NCI-H1417 treated with DMSO at 0.1 percent for 48 hours (cell line): ENCODE measurements at places on chromosomes 6 and 20.

- no peak for DNase-seq
These were observed 32.4 kb downstream of the THBS2 start for GRCh38 chr6:169221264-169221663.

DNA sequence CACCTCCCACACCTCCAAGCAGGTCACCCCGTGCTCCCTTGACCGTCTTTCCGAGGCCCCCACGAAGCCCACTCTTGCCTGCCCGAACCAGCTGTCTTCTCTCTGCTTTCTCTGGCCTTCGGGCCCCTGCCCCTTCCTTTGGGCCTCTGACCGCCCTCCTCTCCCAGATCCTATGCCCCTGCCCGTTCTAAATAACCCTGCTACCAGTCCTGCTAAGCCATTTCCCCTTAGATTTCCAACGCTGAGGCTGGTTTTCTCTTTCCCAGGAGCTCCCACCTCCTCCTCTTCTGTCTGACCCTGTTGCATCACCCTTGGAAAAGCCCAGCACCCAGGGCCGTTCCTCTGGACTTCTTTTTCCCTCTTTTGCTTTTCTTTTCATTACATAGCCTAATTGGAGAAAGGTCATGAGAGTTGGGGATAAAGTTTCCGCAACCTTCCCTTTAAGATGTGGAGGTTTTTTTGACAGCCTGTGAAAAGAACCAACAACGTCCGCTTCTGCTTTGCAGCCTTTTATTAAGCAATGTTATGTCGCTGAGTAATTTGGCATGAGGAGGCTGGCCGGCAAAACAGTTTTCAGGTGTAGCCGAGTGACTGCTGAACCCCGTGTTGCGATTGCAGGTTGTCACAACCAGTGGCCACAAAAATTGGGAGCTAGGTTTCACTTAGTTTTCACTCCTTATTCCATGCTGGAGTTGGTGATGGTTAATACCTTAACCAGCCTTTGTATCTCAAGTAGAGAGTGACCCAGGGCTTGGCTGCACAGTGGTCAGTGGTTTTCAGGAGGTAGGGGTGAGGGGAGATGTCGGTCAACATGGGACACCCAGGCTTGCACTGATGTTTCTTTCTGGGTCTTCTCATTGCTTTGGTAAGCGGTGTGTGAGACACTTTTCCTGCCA is 970 bp downstream of the BLTP3A start:
- no peak for DNase-seq

- DNase-seq: no peak
These were observed 740.9 kb downstream of the FRK start for GRCh38 chr6:115319823-115320222.

GRCh38 chr6:134164300-134164699 is 111.9 kb upstream of the SLC2A12 start:
- no peak for DNase-seq

DNA sequence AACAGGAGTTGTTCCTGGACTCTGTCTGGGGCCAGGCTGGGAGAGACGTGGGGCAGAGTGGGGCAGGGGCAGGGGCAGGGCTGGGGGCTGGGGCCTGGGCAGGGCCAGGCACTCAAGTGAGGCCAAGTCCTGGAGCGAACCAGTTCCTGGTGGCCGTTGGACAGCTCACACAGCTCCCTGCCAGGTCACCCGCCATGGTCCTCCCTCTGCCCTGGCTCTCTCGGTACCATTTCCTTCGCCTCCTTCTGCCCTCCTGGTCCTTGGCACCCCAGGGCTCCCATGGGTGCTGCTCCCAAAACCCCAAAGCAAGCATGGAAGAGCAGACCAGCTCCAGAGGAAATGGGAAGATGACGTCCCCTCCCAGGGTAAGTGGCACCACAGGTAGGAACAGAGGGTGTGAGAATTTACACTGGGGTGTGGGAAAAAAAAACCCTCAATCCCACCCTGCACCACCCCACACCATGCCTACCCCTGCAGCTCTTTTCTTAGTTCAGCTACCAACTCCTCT is at the start of gene MCCD1:
TSS of gene MCCD1 (plus strand) at position 142 of the 508 bp plus-strand sequence. CDS start at position 195, 53 bp downstream.
- DNase-seq: no peak

GRCh38 chr6:108288742-108289141 is 6.1 kb upstream of the AFG1L start:
- DNase-seq: no peak

DNA sequence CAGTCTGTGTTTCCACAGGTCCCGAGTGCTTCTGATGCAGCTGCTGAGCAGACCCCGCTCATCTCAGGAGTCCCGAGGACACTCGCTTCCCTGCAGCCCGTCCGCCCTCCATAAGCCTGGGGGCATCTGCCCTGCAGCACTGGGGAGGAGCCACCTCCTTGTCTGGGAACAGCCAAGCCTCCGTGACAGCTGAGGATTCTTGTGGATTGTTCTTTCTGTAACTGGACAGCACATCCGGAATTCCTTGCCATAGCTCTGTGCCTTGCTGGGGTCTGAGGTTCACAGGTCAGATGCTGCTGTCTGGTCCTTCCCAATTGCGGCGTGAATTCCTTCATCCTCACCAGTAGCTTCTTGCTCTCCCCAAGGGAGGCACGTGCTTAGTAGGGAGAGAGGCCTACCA is 38.4 kb upstream of the FNDC1 start:
- DNase-seq: no peak

DNA sequence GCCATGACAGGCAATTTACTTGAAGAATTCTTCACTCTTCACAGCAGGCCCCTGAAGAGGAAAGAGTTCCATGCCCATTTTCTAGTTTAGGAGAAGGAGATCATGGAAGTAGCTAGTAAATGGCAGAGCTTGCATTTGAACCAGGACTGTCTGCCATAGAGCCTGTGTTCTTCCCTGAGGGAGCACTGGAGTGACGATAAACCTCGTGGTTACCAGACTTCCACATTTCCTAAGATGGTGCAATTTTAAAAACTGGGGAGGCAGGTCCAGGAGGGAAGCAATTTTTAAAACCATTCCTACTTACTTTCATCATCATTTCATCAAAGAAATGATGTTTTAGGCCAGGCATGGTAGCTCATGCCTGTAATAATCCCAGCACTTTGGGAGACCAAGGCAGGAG is 36.8 kb downstream of the STK35 start:
- DNase-seq: no peak

- DNase-seq: peak; percentile 57
These were observed 80.7 kb upstream of the CNKSR3 start for GRCh38 chr6:154591234-154591633.

DNA sequence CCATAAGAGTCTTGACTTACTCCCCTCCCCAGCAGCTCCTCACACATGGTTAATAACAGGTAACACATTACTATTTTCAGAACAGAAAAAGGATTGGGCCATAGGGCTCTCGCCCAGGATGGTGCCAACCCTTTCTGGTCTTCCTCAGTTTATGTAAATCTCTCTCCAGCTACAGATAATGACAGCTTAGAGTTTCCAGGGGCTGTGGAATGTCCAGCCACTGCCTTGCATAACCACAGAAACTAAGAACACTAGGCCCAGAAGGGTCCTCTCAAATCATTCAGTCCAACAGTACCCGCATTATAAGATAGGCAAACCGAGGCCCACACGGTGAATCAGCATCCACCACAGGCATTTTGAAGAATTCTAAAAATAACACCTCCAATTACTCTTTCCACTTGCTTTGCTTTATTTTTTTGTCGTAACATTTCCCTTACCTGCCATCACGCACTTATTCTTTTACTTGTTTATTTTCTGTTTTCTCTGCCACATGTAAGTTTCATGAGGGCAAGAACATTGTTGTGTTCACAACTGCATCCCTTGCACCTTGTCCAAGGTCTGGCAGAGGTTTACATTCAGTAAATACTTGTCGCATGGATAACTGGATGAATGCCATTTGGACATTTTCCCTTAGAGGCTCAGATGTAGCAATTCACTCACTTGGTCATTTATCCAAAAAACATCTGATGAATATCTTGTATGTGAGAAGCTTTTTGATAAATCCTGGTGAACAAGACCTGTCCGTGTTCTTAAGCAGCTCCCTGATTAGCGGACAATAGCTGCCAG is 6.4 kb upstream of the SDC4 start:
- no peak for DNase-seq

GRCh38 chr6:160659562-160659961 is 4.5 kb downstream of the LPA start:
- no peak for DNase-seq

- DNase-seq: no peak
These were observed 2.0 kb upstream of the DUSP22 start for GRCh38 chr6:290111-290922.

DNA sequence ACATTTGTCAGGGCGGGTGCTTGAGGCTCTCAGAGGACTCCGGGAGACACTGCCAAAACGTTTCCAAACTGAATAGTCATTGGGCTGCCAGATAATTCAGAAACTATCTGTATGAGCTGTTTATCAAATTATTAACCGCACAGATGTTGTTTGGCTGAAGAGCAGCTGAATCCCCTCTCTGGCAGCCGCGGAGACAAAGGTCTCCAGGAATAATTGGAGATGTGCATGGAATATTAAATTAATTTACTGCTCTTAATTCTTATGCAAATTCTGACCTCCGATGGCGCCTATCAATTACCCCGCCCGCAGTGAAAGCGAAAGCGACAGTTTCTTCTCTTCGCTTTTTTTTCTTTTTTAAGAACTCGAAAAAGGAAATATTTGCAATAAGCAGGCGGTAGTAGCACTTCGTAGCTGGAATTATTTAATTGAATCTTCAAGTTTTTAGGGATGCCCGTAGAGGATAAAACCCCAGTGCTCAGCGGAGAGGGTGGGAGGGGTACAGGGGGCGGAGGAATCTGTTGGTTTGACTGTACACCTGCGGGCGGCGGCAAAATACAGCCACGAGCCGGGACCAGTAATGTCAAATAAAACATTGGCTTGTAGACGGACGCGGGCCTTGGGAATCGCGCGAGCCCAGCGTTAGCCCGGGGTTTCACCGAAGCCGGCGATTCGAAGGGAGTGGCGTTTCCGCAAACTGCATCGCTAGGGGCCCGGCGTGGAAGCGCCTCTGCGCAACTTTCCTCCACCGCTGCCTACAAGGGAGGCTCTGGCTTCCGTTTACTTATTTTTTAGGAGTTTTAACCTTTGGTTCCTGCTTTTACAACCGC is 6.2 kb downstream of the LINC00237 start:
- peak; percentile 62 for DNase-seq

GRCh38 chr6:1709234-1709641 is 99.5 kb downstream of the FOXC1 start:
- DNase-seq: no peak

DNA sequence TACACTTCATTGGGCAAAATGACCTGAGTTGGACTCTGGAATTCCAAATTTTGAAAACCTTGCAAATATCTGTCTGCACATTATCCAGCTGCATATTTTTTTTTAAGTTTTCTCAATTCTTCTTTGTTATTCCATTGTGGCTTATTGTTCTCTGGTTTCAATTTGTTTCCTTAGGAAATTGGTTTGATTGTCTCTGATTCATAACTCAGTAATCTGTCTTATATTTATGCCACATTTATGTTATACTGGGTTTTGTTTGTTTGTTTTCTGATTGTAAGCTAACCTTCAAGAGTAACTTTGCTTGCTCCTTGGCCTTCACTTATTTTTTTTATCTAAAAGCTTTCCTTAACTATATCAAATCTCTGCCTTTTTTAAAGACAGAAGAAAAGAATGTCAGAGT is 193.3 kb upstream of the PLCB4 start:
- no peak for DNase-seq

- no peak for DNase-seq
These were observed 183.4 kb downstream of the WDR27 start for GRCh38 chr6:169518451-169518850.

DNA sequence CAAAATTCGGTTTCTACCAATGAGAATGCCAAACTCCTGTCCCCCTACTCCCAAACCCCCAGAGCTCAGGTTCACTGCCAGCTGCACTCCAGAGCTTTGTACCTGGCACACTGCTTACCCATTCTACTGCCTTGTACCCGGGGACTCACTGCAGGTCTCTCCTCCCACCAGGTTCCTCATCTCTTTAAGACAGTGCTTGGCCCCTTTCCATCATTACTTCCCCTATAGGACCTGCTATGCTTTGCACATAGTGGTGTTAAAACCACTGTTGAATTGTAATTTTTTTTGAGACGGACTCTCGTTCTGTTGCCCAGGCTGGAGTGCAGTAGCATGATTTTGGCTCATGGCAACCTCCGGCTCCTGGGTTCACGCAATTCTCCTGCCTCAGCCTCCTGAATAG is 25.9 kb downstream of the LYRM4 start:
- DNase-seq: no peak

GRCh38 chr20:49676581-49677291 is 36.9 kb downstream of the B4GALT5 start:
- no peak for DNase-seq

DNA sequence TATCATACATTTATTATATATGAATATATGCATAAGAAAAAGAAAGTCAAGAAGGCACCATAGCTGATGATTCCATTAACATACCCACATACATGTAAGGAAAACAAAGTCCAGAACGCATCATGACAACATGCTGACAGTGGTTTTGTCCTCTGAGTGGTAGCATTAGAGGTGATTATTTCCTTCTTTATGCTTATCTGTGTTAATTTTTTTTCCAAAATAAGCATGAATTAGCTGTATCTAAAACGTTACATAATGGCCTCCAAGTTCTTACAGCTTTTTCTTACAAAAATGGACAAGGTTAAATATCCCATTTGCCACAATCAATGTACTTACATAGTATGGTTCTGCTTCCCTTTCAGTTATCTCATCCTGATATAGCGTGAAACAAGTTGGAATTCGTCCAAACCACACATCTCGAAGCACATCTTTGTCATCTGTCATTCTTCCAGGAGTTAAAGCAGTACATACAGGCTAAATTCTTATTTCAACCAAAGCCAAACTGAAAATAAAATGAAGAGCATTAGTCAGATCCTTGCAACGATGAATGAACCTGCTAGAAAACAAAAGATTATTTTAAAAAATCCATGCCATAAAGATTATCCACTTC is 9.7 kb downstream of the ATG5 start:
- DNase-seq: no peak

DNA sequence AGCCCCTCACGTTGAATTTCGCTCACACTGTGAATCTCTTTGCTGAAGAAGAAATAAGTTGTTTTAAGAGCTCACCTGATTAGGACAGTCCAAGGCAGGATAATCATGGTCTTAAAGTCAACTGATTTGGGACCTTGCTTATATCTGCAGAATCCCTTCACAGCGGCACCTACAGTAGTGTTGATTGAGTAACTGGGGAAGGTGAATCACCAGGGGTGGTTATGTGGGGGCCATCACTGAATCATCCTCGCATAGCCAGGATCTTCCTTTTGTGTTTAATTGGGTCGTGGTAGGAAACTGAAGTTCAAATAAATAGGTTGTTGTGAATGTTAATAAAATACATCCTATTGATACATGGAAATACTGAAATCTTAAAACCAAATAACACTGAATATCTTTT is 20.2 kb upstream of the MICA start:
- no peak for DNase-seq

- DNase-seq: no peak
These were observed 42.1 kb downstream of the MDFI start for GRCh38 chr6:41680182-41680965.

GRCh38 chr20:33262658-33263065 is 20.4 kb upstream of the BPIFB1 start:
- DNase-seq: no peak

- DNase-seq: no peak
These were observed 9.5 kb downstream of the NKX2-2 start for GRCh38 chr20:21504323-21504722.

GRCh38 chr20:51463998-51464397 is 78.5 kb downstream of the NFATC2 start:
- DNase-seq: no peak
